ENCODE measurements at places on chromosomes 6 and 20. TPM values are rescaled to one million over a fixed set of nuclear protein-coding genes. Genes with fewer than 3 reads are reported as not detected.

Gene RBM38
- 16.8 TPM for total RNA-seq

DNA sequence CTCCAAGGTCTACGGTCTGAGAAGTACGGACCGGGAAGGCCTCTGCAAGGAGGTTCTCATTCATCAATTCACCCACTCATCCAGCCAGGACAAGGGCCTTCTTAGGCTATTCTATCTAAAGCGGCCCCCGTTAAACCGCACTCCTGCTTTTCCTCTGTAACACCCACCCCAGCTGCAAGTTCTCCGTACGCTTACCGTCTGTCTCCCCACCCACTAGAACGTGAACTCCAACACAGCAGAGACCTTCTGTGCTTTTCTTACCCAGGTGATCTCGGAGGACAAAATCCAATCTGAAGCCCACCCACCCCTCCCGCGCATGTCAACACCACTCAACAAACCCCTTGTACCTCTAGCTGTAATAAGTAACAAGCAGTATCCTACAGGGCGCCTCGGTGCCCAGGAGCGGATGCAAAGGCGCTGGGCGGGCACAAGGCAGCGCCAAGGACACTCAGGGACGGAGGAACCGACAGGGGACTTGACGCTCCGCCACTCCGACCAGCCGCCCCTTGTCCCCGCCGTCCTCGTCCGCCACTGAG lies 351 bp downstream of the AURKA start:
- peak; percentile 9 for DNase-seq

DNA sequence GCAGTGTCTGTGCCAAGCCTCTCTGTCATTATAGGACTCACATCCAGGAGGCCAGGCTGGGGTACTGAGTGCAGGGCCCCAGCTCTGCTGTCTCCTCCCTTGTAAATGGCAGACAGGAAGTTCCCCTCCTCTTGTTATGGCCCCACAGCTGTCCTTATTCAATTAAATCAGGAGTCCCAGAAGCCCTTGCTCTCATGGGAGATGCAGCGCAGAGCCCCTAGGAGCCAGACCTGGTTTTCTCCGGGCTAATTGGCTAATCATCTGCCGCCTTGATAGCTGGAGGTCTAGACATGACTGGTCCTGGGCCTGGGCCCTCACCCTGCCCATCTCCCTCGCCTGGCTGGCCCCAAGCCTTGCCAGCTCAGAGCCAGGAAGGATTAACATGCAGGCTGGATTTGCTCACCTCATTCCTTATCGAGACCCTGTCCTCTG lies 172.0 kb downstream of the VEGFA start:
- no peak for DNase-seq

DNA sequence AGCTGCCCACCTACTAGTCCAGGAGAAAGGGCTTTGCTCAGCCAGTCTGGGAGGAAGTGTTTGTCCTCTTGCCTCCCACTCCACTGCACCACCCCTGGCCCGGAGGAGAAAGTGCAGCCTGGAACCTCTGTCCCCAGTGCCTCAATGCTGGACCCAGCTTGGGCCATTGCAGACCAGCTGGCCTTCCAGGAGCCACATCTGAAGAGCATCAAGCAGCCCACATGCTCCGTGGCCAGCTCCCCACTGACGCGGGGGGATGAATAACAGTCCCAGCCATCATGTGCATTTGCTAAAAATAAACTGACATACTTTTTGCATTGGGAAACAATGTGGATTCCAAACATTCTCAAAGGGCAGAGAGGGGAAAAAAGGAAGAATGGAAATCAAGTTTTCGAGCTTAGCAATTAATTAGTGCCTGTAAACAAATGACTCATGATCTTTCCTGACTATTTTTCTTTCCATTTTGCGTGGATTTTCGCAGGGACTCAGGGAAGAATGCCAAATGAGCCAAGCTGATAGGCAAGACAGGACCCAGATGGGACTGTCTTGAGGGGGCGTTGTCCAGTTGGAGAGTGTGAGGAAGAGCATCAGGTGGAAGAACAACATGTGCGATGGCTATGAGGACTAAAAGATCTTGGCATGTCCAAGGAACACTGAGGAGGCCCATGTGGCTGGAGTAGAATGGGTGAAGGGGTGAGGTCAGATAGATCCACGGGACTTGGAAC lies 34.1 kb downstream of the CEBPB start:
- DNase-seq, result no peak

DNA sequence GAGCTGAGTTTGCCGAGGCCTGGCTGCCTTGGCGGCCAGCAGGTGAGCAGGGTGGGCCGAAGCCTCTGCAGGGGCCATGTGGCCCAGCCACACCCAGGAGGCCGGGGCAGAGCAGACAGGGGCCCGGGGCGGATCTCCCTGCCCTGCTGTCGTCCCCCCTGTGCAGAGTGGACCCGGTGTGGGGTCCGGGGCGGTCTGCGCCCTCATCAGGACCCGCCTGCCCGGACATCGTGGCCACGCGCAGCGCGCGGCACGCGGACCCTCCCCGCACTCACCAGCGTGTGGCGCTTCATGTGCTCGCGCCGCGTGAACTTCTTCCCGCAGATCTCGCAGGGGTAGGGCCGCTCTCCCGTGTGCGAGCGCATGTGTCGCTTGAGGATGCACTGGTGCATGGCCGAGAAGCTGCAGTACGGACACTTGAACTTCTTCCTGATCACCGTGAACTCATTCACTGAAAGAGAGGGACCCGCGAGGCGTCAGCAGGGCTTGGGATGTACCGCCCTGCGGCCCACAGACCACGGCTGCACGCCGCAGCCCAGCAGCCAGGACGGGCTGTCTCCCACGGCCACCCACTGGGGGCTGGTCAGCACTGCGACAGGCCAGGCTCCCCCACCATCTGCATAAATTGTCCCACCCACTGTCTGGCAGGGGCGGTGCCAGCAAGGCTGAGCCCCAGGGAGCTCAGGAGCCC lies 13.0 kb downstream of the SLC2A4RG start:
- no peak for DNase-seq

GRCh38 chr6:124699038-124699437 lies 263.2 kb upstream of the RNF217 start:
- no peak for DNase-seq

Data from kidney (tissue), 22 donors.